ENCODE measurements at places on chromosomes 4 and X. TPM values are rescaled to one million over a fixed set of nuclear protein-coding genes. Genes with fewer than 3 reads are reported as not detected.

OPHN1 gene
- 3.5 TPM for total RNA-seq

BCOR gene
- 10.7 TPM for total RNA-seq

GLRA3 gene
- total RNA-seq, result not detected

GLRA2 gene
- not detected for total RNA-seq

PPBP gene
- total RNA-seq, result not detected

SPACA5 gene
- total RNA-seq, result not detected

NKX1-1 gene
- not detected for total RNA-seq

RTL9 gene
- total RNA-seq, result 0.18 TPM

HDX gene
- 8.5 TPM for total RNA-seq

HS6ST2 gene
- total RNA-seq, result not detected

MAGEB17 gene
- total RNA-seq, result not detected

RBM10 gene
- total RNA-seq, result 50.5 TPM

Data from myometrial cell (primary cell).